Upper lobe of left lung (tissue), 6 donors: ENCODE measurements at places on chromosomes 6 and 20. TPM values are rescaled to one million over a fixed set of nuclear protein-coding genes. Genes with fewer than 3 reads are reported as not detected.
A peak's percentile ranks its signal among the peaks of the same experiment; 100 is the strongest.

The CLVS2 gene
- total RNA-seq: 1.0 TPM

The GMPR gene
- 10.5 TPM for total RNA-seq

The EYS gene
- not detected for total RNA-seq

The DZANK1 gene
- total RNA-seq: 3.0 TPM

The PTCHD4 gene
- total RNA-seq: 0.15 TPM

The AK9 gene
- 17.8 TPM for total RNA-seq

The MLIP gene
- total RNA-seq: 0.77 TPM

The WFDC10B gene
- total RNA-seq: not detected

GRCh38 chr6:76439811-76440210 lies 367.3 kb upstream of the IMPG1 start:
- no peaks in the 10 kb centered on the region for H3K27me3 ChIP-seq
- DNase-seq: no peak
- H3K4me3 ChIP-seq: no peak overlapping the region
- no peak overlapping the region for H3K27ac ChIP-seq
- no peaks in the 10 kb centered on the region for H3K36me3 ChIP-seq
- H3K4me1 ChIP-seq: no peaks in the 10 kb centered on the region

- no peak overlapping the region for H3K27ac ChIP-seq
- H3K27me3 ChIP-seq: no peaks in the 10 kb centered on the region
- H3K4me3 ChIP-seq: no peak overlapping the region
- no peak for DNase-seq
Observed at GRCh38 chr6:25498505-25498904, 153.5 kb upstream of the SCGN start.

DNA sequence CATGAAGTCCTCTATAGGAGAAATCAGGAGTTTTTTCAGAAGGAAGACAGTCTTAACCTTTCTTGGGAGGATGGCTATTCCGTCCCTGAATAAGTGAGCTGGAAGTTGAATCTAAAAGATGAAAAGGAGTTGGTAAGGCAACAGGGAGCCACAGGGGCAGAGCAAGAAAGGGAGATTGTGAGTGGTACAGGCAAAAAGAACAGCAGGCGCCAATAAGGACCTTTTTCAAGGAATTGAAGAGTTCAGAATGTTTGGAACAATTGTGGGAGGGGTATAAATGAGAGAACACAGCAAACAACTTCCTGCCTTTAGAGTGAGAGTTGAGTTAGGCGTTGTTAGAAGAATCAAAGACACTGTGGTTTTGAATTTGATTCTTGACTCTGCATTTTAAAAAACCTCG lies 1003.7 kb downstream of the EPHA7 start:
- H3K4me1 ChIP-seq: no peaks in the 10 kb centered on the region
- no peak overlapping the region for H3K27ac ChIP-seq
- DNase-seq: no peak
- no peak overlapping the region for H3K4me3 ChIP-seq

GRCh38 chr6:144264270-144265060 lies 20.7 kb upstream of the UTRN start:
- no peak overlapping the region for H3K4me3 ChIP-seq
- H3K27ac ChIP-seq: peak overlapping the region; percentile 49
- DNase-seq: peak; percentile 49
- no peaks in the 10 kb centered on the region for H3K27me3 ChIP-seq
- peaks cover 22% of the 10 kb centered on the region for H3K4me1 ChIP-seq

GRCh38 chr6:89940225-89941027 lies 46.2 kb downstream of the GJA10 start:
- H3K27ac ChIP-seq: no peak overlapping the region
- H3K27me3 ChIP-seq: no peaks in the 10 kb centered on the region
- H3K4me1 ChIP-seq: peaks cover 26% of the 10 kb centered on the region
- no peak overlapping the region for H3K4me3 ChIP-seq

DNA sequence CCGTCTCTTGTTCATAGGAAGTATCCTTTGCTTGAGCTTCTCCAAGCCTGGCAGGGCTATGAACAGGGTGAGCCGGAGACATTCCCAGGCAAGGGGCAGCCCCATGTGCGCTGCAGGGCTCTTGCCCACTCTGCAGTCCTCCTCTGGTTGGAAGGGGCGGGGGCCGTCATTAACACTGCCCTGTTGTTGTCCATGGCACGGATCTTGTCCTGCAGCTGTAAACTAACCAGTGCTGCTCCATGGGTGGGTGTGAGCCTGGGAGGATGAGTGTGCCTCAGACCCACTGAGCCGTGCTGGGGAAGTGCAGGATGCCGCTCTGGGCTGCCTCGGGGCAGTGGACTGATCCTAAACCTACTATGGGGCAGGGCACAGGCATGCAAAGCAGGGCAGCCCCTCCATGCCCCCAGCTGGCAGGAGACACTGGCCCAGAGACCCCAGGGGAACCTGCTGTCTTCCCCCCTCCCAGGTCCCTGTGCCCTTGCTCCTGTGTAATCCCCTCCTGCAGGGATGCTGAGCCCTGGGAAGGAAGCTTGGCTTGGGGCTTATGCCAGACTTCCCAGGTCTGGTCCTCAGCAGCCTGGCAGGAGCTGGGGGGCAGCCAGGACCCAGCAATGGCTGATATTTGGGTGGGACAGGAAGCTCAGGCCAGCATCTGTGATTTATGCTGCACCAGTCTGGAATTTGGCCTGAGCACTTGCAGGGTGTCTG lies 8.5 kb downstream of the EBF4 start:
- no peak for DNase-seq
- H3K27ac ChIP-seq: no peak overlapping the region
- H3K4me3 ChIP-seq: no peak overlapping the region
- no peaks in the 10 kb centered on the region for H3K36me3 ChIP-seq
- no peaks in the 10 kb centered on the region for H3K4me1 ChIP-seq

GRCh38 chr20:49724408-49725223 lies 10.9 kb upstream of the B4GALT5 start:
- H3K4me3 ChIP-seq: no peak overlapping the region
- DNase-seq: no peak
- peak overlapping the region; percentile 54 for H3K27ac ChIP-seq
- no peaks in the 10 kb centered on the region for H3K36me3 ChIP-seq
- H3K4me1 ChIP-seq: peaks cover 18% of the 10 kb centered on the region

DNA sequence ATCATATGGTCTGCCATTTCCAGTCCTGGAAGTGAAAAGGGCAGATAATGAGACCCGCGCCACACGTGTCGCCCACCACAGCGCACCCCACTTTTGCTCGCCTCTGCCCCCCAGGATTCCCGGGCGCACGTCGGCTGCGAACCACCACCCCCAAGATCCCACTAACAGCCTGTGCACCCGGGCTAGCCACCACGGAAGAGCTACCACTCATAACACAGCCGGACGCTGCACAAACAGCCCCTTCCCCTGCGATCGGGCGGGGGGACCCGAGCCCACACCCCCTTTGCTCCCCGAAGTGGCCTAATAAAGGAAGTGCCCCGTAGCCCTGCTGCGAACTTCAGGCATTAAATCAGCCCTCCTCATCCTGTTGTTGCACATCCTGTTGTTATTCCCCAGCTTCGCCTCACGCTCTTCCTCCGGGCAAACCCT lies 506 bp downstream of the CITED2 start:
- H3K27me3 ChIP-seq: no peaks in the 10 kb centered on the region
- H3K4me1 ChIP-seq: peaks cover 16% of the 10 kb centered on the region
- peaks cover 6% of the 10 kb centered on the region for H3K36me3 ChIP-seq
- DNase-seq: no peak

DNA sequence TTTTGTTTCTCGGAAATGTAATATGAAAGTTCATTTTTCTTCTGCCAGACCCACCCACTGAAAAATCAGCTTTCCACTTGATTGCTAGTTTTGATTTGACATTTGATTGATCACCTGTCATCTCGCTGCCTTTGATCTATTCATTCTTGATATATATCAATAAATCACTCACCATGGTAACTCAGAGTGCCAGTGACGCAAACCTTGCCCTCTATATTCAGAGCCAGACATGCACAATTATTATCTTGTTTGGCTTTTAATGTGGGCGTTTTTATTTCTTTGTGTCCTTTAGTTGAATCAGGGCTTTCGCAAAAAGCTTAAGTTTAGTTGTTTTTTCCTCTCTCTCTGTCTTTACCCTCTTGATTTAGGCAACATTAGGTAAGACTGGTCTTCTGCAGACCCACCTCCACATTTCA lies 2.0 kb downstream of the TSHZ2 start:
- no peaks in the 10 kb centered on the region for H3K36me3 ChIP-seq
- DNase-seq: no peak
- peaks cover 18% of the 10 kb centered on the region for H3K4me1 ChIP-seq
- no peaks in the 10 kb centered on the region for H3K27me3 ChIP-seq

- peaks cover 36% of the 10 kb centered on the region for H3K36me3 ChIP-seq
- H3K27ac ChIP-seq: no peak overlapping the region
- no peaks in the 10 kb centered on the region for H3K27me3 ChIP-seq
- H3K4me3 ChIP-seq: no peak overlapping the region
- DNase-seq: no peak
- no peaks in the 10 kb centered on the region for H3K4me1 ChIP-seq
Observed at GRCh38 chr6:148548749-148549140, 198.1 kb upstream of the UST start.
